Small intestine (tissue), 16 donors: ENCODE measurements at places on chromosomes 7 and 10. TPM values are rescaled to one million over a fixed set of nuclear protein-coding genes. Genes with fewer than 3 reads are reported as not detected.
A peak's percentile ranks its signal among the peaks of the same experiment; 100 is the strongest.

GRCh38 chr10:92492748-92493240 is 81.1 kb downstream of the IDE start:
- no peak for DNase-seq

The CPN1 gene
- polyA plus RNA-seq, result not detected

DNA sequence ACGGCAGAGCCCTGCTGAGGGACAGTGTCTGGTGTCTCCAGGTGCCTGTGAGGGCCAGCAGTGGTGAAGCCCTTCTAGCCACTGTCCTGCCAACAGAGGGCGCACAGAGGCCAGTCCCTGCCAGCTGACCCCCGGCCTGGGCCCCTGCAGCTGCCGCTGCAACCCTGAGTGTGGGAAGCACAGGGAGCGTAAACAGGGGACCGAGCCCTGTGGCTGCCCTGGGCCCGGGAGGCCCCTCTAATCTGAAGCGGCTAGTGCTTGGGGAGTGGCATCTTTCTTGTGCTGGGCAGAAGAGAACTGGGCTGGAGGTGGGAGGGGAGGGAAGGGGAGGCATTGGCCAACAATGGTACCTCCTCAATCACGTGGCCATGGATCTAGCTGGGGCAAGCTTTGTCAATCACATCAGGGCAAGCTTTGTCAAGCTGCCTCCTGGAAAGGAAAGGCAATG is 34.6 kb downstream of the TRIM8 start:
- DNase-seq, result peak; percentile 83

- DNase-seq, result no peak
Observed at GRCh38 chr10:44071479-44071878, 313.4 kb downstream of the CXCL12 start.

DNA sequence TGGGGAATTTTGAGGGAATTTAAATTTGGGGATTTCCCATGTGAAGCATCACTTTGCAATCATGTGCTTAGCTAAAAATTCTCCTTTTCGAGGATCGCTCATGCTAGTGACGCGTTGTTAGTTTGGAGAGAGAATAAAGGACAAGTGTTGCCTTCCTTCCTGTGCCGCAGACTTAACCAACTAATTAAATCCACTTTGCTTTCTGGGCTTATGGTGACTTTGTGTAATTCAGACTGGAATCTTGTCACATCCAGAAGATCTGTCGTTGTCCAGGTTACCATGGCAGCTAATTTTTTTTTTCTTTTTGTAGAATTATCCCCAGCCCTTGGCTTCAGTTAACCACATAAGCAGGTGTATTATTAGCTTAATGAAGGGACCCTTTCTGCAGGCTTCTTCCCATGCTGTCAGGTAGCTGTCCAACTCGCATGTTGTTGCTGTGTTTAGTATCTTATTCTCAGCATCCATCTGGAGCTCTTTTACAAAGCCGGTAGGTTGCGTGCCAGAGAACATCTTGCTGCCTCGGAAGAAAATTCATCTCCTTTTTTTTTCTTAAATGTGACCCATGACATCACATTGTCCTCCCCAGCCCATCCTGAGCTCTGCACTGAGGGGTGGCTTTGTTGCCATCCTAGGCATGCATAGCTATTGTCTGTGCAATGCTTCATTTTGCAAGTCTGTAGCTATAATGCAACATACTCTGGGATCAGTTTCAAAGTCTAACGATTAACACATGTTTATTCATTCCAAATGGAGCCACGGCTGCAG is 47.2 kb upstream of the NRP1 start:
- DNase-seq, result no peak

The DNMBP gene
- polyA plus RNA-seq, result 52.2 TPM

The PARD3 gene
- polyA plus RNA-seq, result 16.3 TPM

GRCh38 chr10:127102176-127102575 is 94.2 kb downstream of the INSYN2A start:
- no peak for DNase-seq

DNA sequence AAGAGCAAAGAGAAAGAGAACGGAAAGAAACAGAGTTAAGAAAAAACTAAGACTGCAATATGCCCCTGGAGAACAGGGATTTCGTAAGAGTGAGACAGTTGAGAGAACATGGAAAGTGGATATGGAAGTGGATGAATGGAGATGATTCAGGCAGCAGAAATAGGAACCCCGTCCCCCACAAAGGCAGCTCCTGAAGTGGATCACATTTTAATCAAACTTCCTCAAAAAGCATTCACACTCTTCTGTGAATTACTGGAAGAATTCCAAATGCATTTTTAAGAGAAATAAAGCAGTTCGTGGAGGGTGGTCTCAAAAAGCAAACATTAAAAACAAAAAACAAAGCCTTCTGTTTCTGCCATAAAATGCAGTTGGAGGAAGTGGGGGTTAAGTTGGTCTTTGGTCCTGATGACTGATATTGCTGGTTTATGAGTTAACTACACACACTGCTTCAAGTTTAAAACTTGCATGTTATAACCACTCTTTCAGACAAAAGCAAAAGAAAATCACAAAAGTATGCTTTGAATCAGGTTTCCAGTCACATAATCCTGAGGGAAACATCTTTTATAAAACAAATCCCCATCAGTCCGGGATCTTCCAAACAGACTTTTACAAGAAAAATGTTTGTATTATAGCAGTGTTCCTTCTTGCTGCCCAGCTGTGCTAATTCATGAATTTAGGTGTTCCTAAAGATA is 214.3 kb downstream of the FANK1 start:
- DNase-seq, result no peak

DNA sequence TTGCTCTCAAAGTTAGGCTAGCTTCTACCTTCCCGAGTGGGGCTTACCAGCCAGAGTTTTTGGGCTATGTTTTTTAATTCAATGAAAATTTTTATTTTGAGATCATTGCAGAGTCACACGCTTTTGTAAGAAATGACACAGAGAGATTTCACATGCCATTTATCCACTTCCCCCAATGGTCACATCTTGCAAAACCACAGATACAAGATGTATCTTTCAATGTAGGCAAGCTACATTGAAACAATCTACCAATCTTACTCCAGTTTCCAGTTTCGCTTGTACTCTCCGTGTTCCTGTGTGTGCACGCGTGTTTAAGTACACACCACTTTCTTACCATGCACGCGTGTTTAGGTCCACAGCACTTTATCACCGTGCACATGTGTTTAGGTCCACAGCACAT is 89.4 kb upstream of the LEP start:
- no peak for DNase-seq

- DNase-seq, result no peak
Observed at GRCh38 chr10:44713307-44713706, 197.8 kb upstream of the TMEM72 start.

- peak; percentile 79 for DNase-seq
Observed at GRCh38 chr7:142488842-142489241, 231.0 kb upstream of the PRSS58 start.

The KCND2 gene
- polyA plus RNA-seq, result 0.28 TPM

GRCh38 chr7:100546129-100546925 is 7.3 kb downstream of the AGFG2 start:
- DNase-seq, result peak; percentile 80

The TMEM213 gene
- 0.07 TPM for polyA plus RNA-seq

The CPXM2 gene
- polyA plus RNA-seq, result 0.89 TPM

GRCh38 chr10:97217299-97217698 is 31.5 kb upstream of the SLIT1 start:
- no peak for DNase-seq

The PLAC9 gene
- 22.2 TPM for polyA plus RNA-seq

GRCh38 chr10:76491216-76491615 is 1059.8 kb downstream of the LRMDA start:
- DNase-seq, result no peak

GRCh38 chr10:85458324-85458723 is 908.3 kb downstream of the GRID1 start:
- no peak for DNase-seq

The AMPH gene
- polyA plus RNA-seq, result 1.6 TPM

The NXPH1 gene
- not detected for polyA plus RNA-seq

- no peak for DNase-seq
Observed at GRCh38 chr7:55248526-55248925, 116.6 kb upstream of the LANCL2 start.

- DNase-seq, result no peak
Observed at GRCh38 chr10:78178940-78179339, 145.3 kb downstream of the RPS24 start.

The VAX1 gene
- polyA plus RNA-seq, result not detected

DNA sequence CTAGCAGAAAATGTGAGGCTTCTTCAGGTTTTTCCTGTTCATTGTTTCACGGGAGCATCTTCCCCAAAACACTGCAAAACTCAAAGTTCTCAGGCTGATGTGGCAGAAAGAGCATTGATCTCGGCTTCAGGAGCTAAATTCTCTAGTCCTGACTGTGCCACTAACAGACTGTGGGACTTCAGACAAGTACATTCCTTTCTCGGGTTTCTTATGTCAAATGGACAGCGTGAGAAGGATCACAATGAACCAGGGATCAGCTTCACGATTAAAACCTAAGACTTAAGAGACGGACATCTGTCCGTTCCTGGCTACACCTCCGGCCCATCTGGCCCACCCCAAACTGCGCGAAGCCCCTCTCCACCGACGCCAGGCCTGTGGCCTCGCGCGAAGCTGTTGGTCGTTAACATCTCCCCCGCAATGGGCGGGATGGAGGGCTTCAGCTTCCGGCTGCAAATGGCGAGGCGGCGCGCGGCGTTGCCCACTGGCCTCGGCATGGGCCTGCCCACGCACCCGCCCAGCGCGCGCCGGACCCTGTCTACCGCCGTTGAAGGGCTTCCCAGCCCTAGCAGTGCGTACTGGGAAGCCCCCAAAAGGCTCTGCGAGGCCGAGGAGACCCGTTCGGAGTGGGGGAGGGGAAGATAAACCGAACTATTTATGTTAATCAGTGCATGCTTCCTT is 549 bp upstream of the DDX50 start:
- DNase-seq, result no peak

The C10orf105 gene
- polyA plus RNA-seq, result 0.27 TPM

DNA sequence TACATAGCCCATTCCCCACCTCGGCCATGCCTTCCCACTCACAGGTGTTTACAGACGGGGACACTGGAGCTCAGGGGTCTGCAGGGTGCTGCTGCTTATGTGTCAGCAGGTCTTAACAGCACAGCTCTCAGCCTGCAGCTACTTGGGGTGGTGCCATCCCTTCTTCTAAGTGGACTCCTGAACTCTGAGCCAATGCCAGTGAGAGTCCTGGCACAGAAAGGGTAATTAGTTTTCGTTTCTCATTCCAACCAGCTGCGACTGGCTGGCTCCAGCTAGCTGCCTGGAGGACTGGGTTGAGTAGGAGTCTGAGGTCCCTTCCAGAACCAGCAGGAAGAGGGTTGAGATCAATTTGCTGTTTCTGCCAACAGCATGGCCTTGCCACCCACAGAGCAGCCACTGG is 88.3 kb upstream of the AGK start:
- peak; percentile 73 for DNase-seq

The CRYGN gene
- polyA plus RNA-seq, result not detected

The PRSS37 gene
- 0.38 TPM for polyA plus RNA-seq

DNA sequence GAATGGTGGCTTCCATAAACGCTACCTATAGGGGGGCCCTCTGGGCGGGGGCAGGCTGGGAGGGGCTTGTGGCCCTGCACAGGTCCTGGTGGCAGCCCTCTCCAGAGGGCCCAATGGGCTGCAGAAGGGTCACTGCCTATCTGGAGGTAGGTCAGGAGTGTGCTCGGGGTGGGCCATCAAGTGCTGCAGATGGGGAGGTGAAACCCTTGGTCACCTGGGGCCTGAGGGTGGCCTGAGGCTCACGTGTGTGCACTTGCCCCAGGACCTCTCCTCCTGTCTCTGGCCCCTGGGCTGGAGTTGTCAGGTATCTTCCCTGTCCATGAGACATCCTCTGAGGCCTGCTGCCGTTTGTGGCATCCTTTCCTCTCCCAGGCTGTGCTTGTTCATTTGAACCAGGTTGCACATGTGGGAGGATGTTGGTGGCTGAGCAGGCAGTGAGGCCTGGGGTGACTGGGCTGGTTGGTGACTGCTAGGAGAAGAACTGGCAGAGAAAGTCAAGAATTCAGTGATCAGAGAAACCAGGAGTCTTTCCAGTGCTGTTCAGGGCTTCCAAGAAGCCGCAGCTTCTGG is 21.1 kb upstream of the SH2D4B start:
- DNase-seq, result no peak

DNA sequence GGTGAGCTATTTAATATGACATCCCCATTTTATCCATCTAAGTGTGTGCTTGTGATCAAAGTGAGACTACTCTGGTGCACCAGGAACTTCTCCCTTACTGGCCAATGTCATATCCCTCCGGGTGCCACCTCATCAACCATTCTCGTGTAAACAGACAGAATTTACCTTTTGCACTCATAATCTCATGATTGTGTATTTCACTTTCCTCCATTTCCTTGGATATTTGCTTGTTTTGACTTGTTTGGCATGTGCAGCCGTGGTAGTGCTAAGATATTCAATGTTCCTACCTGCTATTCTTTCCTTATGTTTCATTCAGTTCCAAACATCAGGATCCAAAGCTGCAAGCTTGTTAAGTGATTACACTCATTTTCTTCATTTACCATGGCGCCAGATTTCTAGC is 280.5 kb upstream of the SP8 start:
- DNase-seq, result no peak

GRCh38 chr10:106401161-106401560 is 763.3 kb downstream of the SORCS1 start:
- no peak for DNase-seq

- no peak for DNase-seq
Observed at GRCh38 chr10:100544950-100545349, 9.2 kb downstream of the HIF1AN start.

The AEBP1 gene
- polyA plus RNA-seq, result 10.6 TPM

DNA sequence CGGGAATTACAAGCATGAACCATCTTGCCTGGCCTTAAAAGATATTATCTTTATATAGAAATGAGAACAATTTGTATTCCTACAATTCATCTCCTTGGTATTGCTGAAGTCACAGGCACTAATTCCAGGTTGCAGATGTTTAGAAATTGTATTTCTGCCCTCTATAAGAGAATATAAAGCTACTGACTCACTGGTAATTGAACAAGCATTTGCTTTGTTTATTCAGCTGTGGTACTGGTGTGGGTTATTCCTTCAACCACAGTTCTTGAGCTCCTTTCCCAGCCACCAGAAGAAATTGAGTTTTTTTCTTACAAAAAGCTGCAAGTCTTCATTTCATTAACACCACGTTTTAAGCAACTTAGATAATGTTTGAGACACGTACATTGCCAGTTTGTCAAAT is 29.0 kb upstream of the MPP7 start:
- DNase-seq, result no peak
